ENCODE measurements at places on chromosomes 3 and 15.

- no peak for DNase-seq
These were observed 25.9 kb upstream of the VILL start for GRCh38 chr3:37964716-37965115.

DNA sequence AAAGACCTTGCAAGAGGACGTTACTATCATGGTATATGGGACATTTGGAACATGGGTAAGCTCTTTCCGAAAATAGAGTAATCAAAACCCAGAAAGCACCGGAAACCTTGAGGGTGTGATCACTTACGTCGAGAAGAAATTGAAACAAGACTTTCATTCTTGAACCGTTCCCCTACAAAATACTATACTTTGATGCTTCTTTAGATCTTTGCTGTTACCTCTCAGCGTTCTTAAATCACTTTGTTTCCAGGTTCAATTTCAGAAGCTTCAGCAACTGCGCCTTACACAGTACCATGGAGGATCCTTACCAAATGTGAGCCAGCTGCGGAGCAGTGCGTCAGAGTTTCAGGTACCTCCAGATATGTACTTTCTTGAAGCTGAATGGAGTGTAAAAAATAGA, 10.1 kb downstream of the CRTC3 start:
- no peak for DNase-seq

- no peak for DNase-seq
These were observed 214.9 kb upstream of the C2CD4B start for GRCh38 chr15:62380011-62380410.

- DNase-seq: no peak
These were observed 32.9 kb downstream of the TRAK1 start for GRCh38 chr3:42123824-42124658.

GRCh38 chr3:25397150-25397549, 30.9 kb upstream of the RARB start:
- no peak for DNase-seq

DNA sequence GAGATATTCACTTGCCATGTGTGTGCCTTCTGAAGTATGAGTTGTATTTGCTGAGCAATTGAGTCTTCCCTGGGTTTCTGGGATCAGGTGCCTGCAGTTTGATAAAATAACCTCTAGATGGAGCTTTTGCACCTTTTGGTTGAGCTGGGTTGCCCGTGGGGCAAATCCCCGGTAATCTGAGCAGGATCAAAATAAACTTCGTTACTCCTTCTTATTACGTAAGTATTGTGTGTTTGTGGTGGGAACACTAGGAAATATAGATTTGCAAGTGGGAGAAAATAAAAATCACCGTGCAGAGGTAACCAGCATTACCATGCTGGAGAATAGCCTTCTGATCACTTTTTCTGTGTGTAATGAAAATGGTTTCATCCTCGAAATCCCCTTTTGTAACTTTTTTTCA, 277.4 kb upstream of the NR2E3 start:
- DNase-seq: no peak

All from T-helper 9 cell (primary cell).